ENCODE measurements at places on chromosomes 7 and 10.

DNA sequence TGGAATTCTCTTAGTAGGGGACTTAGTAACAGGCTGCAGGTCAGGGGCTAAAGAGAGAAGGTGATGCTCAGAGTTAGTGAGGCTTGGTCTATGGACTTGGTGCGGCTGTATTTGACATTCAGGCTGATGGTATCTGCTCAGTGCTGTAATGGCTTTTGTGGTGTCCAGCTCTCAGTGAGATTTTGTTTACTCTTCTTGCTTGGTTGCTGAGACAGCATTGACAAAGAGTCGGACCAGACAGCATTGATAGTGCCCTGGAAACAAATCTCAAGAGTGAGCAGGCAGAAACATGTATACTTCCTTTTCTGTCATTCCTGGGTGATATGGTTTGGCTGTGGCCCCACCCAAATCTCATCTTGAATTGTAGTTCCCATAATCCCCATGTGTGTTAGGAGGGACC lies 202.0 kb downstream of the STK31 start:
- DNase-seq: no peak

DNA sequence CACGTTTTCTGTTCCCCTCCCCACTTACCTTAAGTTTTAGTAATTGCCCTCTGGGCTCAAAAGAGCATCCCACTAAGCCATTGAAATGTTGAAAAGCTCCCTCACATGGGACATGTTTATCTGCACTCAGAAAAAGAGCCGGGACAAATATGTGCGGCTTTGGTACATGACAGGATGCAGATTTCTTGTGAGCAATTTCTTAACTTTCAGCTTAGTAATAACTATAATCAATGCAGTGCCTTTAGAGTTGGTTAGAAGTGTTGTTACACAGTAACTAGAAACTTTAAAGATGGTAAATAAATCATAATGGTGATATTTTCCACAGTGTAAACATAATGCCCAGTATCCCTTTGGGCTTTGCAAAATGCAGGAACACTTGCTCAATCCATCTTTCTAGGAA lies 89.2 kb downstream of the ZNF365 start:
- no peak for DNase-seq

DNA sequence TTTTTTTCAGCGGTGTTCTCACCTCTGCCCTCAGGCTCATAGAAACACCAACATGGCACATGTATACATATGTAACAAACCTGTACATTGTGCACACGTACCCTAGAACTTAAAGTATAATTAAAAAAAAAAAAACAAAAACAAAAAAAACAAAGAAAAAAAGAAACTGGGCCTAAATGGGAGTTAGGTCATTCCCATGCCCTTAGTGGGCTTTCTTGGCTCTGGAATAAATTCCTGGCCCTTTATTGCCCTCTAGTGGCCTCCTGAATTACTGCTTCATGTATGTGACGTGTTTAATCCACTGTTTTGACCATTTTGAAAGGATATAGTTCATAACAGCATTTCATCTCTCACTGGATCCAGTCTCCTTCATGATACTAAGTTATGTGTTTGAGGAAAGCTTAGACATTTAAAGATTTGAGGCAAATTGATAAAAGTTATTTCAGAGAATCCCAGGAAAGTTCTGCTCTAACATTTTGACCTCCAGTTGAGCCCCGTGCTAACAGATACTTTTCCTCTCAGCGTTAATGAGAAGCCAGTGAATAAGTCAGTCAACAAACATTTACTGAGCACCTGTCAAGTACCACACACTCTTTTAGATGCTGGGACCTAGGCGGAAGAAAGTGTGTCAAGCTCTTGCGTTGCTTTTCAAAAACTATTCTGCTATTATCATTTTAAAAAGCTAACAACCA lies 54.7 kb upstream of the SYPL1 start:
- no peak for DNase-seq

- no peak for DNase-seq
Measured at GRCh38 chr7:143250822-143251221, 12.4 kb upstream of the GSTK1 start.
